ENCODE measurements at places on chromosomes 7 and 10. TPM values are rescaled to one million over a fixed set of nuclear protein-coding genes. Genes with fewer than 3 reads are reported as not detected.

Gene CAMK2B
- 0.17 TPM for total RNA-seq

Gene SUGCT
- total RNA-seq, result 4.1 TPM

Gene ZNF655
- total RNA-seq, result 63.1 TPM

Gene SUN3
- not detected for total RNA-seq

Gene ZNF853
- total RNA-seq, result 5.2 TPM

DNA sequence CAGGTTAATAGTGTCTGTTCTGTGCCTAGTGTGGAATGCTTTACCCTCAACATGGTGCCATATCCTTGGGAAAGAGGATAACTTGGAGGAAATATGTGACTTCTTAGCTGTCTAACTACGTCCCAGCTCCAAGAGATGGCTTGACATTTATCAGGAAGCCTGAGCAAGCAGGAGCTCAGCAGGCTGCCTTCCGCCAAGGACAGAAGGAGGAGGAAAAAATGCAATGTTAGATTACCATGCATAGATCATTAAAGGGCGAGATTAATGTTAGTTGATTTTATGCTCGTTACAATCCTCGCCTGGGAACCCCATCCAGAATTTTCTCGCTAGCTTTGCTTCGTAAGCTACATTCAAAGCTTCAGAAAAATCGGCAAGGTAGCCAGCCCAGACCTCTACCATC lies 97.8 kb downstream of the GFRA1 start:
- H3K36me3 ChIP-seq, result no peaks in the 10 kb centered on the region
- no peak for DNase-seq

DNA sequence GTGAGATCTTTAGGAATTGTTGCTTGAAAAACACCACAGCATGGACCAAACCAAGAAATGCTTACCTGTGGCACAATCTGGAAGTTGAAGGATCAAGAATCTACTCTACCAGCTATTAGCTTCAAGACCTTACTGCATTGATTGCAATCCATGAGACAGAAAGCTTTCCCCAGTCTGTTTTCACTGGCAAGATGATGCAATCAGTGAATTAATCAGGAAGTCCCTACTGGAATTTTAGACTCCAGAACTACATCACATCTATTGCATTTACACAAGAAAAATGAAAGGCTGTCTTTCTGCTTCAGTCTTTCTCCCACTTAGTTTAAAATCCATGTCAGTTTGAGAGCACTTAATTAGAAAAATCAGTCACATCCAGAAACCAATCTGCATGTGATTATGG lies 191.7 kb downstream of the TFEC start:
- no peaks in the 10 kb centered on the region for H3K4me1 ChIP-seq
- no peaks in the 10 kb centered on the region for H3K36me3 ChIP-seq
- H3K27me3 ChIP-seq, result peaks cover 3% of the 10 kb centered on the region
- no peak overlapping the region for H3K27ac ChIP-seq
- DNase-seq, result no peak
- H3K4me3 ChIP-seq, result no peak overlapping the region

GRCh38 chr10:95818010-95818409 lies 62.0 kb downstream of the ENTPD1 start:
- no peak overlapping the region for H3K4me3 ChIP-seq
- H3K27me3 ChIP-seq, result no peaks in the 10 kb centered on the region
- no peak for DNase-seq

DNA sequence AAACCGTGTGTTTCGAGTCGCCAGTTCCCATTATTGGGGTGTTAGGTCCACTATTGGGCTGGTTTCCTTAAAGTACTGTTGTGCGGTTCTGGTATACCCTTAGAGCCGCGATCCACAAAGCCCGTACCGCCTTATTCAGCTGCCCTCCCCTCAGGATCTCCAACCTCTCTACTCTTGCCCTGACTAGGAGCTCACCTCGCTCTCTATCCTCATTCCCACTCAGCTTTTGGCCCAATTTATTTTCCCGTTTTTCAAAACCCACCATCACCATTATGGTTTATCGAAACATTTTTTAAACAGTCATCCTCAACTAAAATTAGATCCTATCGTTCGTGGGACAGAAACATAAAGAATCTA lies 461 bp upstream of the ETV1 start:
- H3K27me3 ChIP-seq, result no peaks in the 10 kb centered on the region
- H3K36me3 ChIP-seq, result no peaks in the 10 kb centered on the region
- peak overlapping the region; percentile 87 for H3K27ac ChIP-seq
- no peaks in the 10 kb centered on the region for H3K4me1 ChIP-seq
- peak overlapping the region; percentile 62 for H3K4me3 ChIP-seq

DNA sequence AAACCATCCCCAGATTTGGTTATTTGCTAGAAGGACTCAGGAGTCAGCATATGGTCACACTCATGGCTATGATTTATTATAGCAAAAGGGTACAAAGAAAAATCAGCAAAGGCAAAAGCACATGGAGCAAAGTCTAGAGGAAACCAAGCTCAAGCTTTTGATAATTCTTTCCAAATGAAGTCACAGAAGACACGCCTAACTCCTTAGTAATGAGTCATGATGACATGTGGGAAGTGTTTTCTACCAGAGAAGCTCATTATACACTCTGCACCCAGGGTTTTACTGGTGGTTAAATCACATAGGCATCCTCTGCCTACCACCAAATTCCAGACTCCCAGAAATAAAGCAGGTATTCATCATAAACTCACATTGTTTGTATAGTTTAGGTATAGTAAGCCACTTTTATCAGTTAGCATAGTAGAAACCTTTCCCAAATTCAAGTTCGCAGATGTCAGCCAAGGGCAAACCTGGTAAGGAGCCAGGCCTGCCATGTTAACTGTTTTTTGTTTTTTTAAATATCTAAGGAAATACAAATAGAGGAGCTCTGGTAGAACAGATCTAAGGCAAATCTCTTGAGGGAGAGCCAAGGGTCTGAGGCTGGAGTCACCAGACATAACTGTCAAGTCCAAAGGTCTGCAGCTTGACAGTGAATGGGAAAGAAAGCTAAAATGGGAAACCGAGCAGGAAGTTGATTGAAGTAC lies 15.4 kb upstream of the HIBADH start:
- no peak overlapping the region for H3K4me3 ChIP-seq
- DNase-seq, result no peak
- H3K27me3 ChIP-seq, result no peaks in the 10 kb centered on the region
- H3K27ac ChIP-seq, result no peak overlapping the region
- no peaks in the 10 kb centered on the region for H3K4me1 ChIP-seq

DNA sequence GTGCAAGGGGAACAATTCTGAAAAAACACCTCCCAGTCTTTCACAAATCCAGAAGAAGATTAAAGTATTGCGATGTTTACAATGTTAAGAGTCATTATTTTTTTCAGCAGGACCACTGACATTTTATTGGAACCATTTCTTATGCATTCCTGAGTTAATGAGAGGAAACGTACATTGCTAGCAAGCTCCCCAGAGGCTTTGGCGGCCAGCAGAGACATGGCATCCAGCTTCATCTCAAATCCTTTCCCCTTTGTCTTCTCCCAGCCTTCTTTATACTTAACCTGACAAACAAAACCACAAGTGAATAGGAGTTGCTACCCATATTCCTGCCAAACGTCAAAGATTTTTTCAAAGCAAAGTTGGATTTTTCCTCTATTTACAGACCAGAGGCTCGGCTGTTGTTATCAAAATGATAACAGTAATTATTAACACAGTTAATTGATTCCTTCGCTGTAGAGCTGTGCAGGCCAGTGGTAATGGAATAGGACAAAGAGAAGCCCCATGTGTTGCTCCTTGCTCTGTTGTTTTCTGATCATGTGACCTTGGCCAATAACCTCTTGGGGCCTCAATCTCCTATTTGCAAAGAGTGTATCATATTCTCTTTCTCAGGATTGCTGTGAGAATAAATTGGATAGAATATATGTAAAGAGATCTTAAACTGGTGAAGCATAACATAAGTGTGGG lies 32.0 kb downstream of the NRAP start:
- DNase-seq, result no peak
- no peak overlapping the region for H3K4me3 ChIP-seq
- peaks cover 5% of the 10 kb centered on the region for H3K4me1 ChIP-seq
- no peaks in the 10 kb centered on the region for H3K27me3 ChIP-seq

DNA sequence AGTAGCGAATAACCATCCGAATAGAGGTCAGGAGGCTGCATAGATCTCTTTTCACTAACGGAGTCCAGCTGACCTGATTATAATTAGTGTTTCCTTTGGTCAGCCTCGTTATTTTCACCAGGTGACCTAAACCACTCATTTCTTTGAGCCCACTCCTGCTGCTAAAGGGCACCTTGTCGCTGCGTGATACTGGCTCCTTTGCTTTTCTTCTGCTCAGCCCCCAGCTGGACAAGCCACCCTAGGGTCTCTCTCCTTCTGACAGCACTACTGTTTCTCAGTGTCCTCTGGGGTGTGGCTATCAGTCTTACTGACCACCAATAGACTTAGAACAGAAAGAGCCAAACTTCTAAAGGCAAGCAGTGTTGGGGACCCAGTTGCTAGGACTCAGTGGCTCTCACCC lies 2.7 kb upstream of the IGFBP3 start:
- H3K27ac ChIP-seq, result no peak overlapping the region
- peaks cover 36% of the 10 kb centered on the region for H3K27me3 ChIP-seq
- peaks cover 15% of the 10 kb centered on the region for H3K4me1 ChIP-seq
- DNase-seq, result no peak
- no peak overlapping the region for H3K4me3 ChIP-seq

DNA sequence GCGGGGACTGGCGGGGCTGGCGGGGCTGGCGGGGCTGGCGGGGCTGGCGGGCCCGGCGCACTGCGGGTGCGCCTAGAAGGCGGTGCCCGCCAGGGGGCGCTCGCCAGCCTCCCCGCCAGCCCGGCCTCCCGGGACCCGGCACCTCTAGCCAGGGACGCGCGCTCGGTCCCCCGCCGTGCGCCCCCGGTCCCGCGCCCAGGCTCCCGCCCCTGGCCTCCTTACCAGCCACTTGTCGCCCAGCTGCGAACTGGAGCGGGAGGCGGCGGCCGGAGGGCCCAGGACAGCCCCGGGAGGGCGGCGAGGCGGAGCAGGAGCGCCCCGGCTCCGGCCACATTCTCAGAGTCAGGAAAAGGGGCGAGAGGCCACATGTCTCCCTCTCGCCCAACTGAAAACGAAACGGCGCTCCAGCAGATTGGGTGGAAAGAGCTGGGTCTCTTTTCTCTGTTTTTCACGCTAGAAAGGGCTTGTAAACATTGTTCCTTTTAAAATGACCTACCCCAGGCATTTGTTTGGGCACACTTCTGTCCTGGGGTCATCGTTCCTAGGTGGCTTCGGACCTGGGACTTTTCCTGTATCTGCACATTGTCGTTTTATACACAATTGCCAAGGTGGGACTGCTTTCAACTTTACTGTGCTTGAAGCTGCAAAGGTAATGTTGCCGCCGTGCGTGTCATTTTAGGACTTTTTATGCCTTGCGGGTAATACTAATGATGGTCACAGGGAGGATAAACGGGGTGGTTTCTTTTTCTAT lies 378 bp upstream of the PRKCQ start:
- H3K4me3 ChIP-seq, result peak overlapping the region; percentile 67
- H3K27ac ChIP-seq, result peak overlapping the region; percentile 76
- no peaks in the 10 kb centered on the region for H3K4me1 ChIP-seq
- H3K27me3 ChIP-seq, result peaks cover 26% of the 10 kb centered on the region
- H3K36me3 ChIP-seq, result no peaks in the 10 kb centered on the region

DNA sequence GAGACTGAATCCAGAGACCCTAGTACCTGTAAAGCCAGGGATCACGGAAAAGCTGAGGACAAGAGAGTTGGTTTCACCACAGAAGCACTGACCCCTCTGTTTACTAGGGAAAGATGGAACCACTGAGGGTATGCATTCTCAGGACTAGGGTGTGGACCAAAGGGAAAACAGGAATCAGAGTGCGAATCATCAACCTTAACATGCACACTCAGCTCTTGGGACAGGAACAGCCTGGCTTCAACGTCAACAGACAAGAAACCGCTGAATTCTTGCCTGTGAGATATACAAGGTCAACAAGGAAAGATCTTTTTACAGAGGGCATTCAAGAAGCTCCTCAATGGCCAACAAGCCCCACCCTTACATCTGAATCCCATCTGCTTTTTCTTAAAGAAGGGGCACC lies 14.9 kb downstream of the TNRC18 start:
- no peak for DNase-seq
- H3K27ac ChIP-seq, result no peak overlapping the region
- peaks cover 39% of the 10 kb centered on the region for H3K4me1 ChIP-seq

- H3K4me3 ChIP-seq, result no peak overlapping the region
- H3K4me1 ChIP-seq, result peaks cover 20% of the 10 kb centered on the region
- no peak for DNase-seq
- no peak overlapping the region for H3K27ac ChIP-seq
- H3K36me3 ChIP-seq, result peaks cover 22% of the 10 kb centered on the region
Measured at GRCh38 chr10:3772361-3773171, 12.4 kb downstream of the KLF6 start.

- no peaks in the 10 kb centered on the region for H3K36me3 ChIP-seq
- H3K4me1 ChIP-seq, result no peaks in the 10 kb centered on the region
- no peak for DNase-seq
- H3K27me3 ChIP-seq, result no peaks in the 10 kb centered on the region
- H3K27ac ChIP-seq, result no peak overlapping the region
Measured at GRCh38 chr10:118115701-118116100, 69.0 kb upstream of the RAB11FIP2 start.

- H3K27me3 ChIP-seq, result no peaks in the 10 kb centered on the region
- no peaks in the 10 kb centered on the region for H3K36me3 ChIP-seq
- DNase-seq, result no peak
- H3K4me3 ChIP-seq, result no peak overlapping the region
- H3K27ac ChIP-seq, result no peak overlapping the region
- no peaks in the 10 kb centered on the region for H3K4me1 ChIP-seq
Measured at GRCh38 chr7:50869108-50869725, 86.5 kb upstream of the GRB10 start.

GRCh38 chr7:138032186-138032585 lies 30.3 kb upstream of the CREB3L2 start:
- H3K4me1 ChIP-seq, result no peaks in the 10 kb centered on the region
- no peaks in the 10 kb centered on the region for H3K36me3 ChIP-seq
- H3K27me3 ChIP-seq, result no peaks in the 10 kb centered on the region
- no peak overlapping the region for H3K27ac ChIP-seq
- no peak overlapping the region for H3K4me3 ChIP-seq

- no peak overlapping the region for H3K4me3 ChIP-seq
- no peaks in the 10 kb centered on the region for H3K36me3 ChIP-seq
- no peak for DNase-seq
Measured at GRCh38 chr7:70402069-70402468, 729.9 kb upstream of the GALNT17 start.

Measured in upper lobe of right lung (tissue), 1 donor.